ENCODE measurements at places on chromosomes 7 and 10.

DNA sequence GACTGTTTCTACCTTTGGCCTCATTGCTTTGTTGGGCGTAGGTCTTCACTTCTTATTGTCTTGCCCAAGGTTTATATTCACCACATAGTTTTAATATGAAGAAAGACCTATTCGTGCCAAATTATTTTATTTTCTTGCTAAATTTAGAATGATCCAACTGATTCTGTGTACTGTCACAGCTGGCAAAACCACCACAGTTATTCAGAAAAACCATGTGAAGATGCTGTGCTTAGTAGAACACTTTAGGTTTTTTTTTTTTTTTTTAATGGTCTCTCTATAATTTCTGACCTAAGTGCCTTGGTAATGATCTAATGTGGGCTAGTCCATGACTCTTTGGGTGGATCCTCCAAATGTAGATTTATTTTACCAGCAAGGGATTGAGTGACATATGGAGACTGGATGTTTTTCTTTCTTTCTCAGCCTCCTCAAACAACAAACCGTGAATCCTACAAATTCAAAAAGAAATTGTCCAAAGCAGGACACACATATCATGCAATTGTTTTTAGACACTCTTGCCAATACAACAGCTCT, 243.8 kb downstream of the DYNC1I1 start:
- DNase-seq: no peak

GRCh38 chr7:150717814-150718420, 1.5 kb downstream of the GIMAP1 start:
- no peak for DNase-seq

DNA sequence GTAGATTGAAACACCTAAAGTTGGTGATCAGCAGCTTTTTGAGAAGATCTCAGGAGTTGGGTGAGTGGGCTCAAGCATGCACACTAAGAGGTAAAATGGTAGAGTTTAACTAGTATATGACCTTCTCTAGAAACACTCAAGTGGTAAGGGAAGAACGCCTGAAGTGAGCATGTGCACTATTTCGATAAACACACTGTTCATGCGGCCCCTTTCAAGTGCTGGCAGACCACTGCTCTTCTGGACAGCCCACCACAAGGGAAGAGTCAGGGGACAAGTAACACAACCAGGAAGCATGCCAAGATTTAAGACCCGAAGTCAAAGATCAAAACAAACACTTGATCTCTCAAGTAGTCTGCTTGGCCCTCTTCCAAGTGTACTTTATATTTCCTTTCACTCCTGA, 519.5 kb upstream of the ZWINT start:
- DNase-seq: peak; percentile 73

DNA sequence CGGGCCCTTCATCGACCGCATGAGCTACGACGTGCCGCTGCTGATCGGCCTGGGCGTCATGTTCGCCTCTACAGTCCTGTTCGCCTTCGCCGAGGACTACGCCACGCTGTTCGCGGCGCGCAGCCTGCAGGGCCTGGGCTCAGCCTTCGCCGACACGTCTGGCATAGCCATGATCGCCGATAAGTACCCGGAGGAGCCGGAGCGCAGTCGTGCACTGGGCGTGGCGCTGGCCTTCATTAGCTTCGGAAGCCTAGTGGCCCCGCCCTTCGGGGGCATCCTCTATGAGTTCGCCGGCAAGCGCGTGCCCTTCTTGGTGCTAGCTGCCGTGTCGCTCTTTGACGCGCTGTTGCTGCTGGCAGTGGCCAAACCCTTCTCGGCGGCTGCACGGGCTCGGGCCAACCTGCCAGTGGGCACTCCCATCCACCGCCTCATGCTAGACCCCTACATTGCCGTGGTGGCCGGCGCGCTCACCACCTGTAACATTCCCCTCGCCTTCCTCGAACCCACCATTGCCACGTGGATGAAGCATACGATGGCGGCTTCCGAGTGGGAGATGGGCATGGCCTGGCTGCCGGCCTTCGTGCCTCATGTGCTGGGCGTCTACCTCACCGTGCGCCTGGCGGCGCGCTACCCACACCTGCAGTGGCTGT, 1.2 kb downstream of the SLC18A3 start:
- DNase-seq: peak; percentile 21

GRCh38 chr10:7915923-7916536, 97.7 kb downstream of the TAF3 start:
- DNase-seq: peak; percentile 15

GRCh38 chr7:31146030-31146429, 93.9 kb downstream of the ADCYAP1R1 start:
- no peak for DNase-seq

GRCh38 chr7:48390388-48391327, 219.4 kb downstream of the ABCA13 start:
- DNase-seq: no peak

DNA sequence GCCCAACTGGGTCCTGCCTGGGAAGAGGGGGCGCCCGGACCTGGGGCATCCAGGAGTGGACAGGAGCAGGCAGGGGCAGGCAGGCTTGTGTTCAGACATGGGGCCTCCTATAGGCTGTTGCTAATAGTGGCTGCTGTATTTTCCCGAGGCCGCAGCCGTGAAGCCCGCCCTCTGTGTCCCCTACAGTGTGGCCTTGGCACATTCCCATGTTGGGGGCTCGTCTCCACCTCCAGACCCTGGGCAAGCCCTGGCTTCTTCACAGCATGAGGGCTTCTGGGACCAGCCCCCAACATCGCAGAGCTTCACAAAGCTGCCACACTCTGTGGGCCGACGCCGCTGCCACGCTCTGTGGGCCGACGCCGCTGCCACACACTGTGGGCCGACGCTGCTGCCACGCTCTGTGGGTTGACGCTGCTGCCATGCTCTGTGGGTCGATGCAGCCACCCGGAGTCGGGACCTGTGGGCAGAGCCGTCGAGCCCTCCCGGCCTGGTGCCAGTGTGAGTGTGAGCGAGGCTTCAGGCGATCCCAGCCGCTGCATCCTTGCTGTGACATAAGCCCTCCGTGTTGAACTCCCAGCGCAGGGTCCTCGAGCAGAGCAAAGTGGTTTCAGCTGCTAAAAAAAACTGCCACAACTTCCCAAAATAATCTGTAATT, 109.0 kb downstream of the INPP5A start:
- no peak for DNase-seq

DNA sequence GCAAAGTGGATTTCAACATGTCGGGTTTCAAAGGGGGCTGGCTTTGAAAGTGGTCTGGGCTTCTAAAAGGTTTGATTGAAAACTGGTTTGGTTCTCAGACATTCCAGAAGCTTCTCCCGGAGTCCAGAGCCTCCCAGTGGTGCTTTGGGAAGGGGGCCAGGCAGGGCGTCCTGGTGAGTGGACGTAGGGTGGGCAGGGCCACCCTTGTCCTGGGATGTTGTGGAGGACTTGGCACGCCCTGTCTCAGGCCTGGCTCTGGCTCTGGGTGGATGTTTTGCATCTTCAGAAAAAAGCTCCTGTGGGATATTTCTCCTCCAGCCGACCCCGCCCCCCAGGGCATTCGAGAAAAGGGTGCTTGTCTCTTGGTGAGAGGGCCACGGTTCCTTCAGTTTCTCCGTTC, 31.2 kb downstream of the GRIFIN start:
- DNase-seq: no peak

- DNase-seq: no peak
Measured at GRCh38 chr7:142939226-142939910, at the start of gene LLCFC1. Gene LLCFC1 (plus strand): TSS chr7:142939484. CDS start chr7:142939622, 138 bp downstream.

- DNase-seq: no peak
Measured at GRCh38 chr7:116797612-116798011, 64.8 kb upstream of the CAPZA2 start.

DNA sequence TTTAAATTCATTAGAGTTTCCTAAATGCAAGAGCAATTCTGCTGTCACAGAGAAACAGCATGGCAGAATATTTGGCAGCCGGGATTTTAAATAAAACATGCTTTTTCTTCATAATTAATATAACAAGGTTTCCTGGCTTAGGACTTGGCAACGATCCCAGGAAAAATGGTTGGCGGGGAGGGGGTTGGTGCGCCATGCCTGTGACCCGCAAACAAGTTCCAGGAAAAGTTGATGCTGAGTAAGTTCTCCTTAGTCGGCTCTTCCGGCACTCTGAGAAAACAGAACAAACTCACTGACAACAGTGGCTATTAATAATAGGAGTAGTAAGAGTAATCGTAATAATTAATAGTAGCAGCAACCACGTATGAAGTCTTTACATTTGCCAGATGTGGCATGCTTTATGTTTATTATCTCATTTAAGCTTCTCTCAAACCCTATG, 4.6 kb downstream of the HABP2 start:
- no peak for DNase-seq

GRCh38 chr7:22452142-22452959, 47.6 kb downstream of the STEAP1B start:
- no peak for DNase-seq

GRCh38 chr7:27157702-27158431, 1.4 kb upstream of the HOXA7 start:
- no peak for DNase-seq

- no peak for DNase-seq
Measured at GRCh38 chr10:32061440-32061839, 5.2 kb upstream of the KIF5B start.

- DNase-seq: peak; percentile 11
Measured at GRCh38 chr10:75209921-75210281, 695 bp upstream of the VDAC2 start.

DNA sequence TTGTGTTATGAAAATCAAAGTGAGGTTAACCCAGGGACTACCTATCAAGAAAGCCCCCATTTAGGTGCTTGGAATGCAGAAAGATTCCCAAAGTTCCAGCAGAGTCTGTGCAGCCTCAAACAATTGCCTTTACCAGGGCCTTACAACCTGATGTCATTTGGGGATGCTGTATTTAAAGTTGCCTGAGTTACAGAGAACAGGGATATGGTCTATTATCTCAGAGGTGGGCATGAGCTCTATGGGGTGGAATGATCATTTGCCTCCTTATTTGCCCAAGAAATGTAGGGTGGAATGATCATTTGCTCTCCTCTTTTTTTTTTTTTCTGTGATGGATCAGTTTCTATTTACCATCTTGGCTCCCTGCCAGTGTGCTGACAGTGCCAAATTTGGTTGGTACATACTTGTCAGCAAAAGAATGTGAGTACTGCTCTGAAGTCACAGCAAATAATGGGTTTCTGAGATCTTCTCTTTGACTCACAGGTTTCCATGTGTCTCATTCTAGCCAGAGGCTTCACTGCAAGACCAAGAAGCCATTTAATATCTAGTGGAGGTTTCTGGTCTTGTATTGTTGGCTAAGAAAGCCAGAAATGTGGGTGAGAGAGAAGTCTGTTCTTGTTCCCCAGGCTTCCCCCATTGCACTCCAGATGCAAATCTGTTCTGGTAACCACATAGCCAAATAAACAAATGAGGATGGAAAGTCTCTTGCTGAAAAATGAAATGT, 45.5 kb upstream of the ZNRF2 start:
- peak; percentile 59 for DNase-seq

- no peak for DNase-seq
Measured at GRCh38 chr10:96651998-96652431, 65.2 kb upstream of the TM9SF3 start.

- DNase-seq: no peak
Measured at GRCh38 chr10:62022830-62023229, 121.3 kb downstream of the ARID5B start.

- DNase-seq: no peak
Measured at GRCh38 chr7:12683678-12684585, 3.5 kb upstream of the ARL4A start.

DNA sequence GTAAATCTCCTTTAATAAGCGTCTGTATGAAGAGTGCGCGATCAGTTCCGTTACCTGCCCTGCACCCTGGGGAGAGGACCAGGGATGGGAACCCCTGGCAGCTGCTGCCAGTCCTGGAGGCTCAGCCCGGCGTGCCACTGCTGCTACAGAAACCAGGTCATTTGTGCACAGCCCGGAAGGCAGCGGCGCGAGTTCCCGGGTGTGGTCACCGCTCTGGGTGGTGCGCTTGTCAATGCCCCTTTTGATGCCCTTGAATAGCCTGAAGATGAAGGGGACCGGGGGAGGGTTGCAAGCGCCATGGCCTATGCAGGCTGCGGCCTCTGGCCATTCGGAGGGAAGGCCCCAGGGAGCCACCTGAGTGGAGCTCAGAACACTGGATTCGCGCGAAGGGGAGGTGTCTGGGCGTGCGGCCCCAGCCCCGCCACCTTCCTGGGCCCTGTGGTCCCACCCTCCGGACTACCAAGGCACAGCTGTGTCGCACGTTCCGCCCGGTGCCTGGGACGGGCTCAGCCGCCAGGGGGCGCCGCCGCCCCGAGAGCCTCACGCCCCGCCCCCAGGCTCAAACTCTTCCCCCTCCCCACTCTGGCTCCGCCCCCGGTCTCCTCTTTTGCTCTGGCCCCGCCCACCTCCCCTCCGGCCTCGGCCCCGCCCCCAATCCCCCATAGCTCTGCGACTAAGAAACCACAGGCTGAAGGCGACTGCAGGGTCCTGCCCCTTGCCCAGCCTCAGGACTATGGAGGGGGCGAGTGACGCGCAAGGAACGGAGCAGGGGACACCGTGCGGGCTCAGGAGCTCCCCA, 16.5 kb downstream of the AP5Z1 start:
- DNase-seq: no peak

GRCh38 chr10:126423732-126424491, 35.6 kb upstream of the ADAM12 start:
- no peak for DNase-seq

DNA sequence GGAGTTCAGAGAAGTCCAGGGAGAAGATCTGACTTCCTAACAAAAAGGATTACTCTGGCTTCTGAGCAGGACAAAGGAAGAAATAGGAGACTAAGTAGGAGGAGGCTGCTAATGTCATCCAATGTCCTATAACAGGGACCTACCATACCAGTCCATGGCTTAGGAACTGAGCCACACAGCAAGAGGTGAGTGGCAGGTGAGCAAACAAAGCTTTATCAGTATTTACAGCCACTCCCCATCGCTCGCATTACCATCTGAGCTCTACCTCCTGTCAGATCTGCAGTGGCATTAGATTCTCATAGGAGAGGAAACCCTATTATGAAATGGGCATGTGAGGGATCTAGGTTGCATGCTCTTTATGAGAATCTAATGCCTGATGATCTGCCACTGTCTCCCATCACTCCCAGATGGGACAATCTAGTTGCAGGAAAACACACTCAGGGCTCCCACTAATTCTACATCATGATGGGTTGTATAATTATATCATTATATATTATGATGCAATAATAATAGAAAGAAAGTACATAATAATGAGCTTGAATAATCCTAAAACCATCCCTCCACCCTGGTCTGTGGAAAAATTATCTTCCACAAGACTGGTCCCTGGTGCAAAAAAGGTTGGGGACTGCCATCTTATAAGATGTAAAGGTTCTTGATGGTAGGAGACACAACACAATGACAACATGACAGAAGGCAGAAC, 487.4 kb downstream of the PLXDC2 start:
- DNase-seq: no peak

- no peak for DNase-seq
Measured at GRCh38 chr7:113294750-113295149, 176.4 kb upstream of the SMIM30 start.

GRCh38 chr7:40597517-40597916, 462.7 kb downstream of the SUGCT start:
- no peak for DNase-seq

DNA sequence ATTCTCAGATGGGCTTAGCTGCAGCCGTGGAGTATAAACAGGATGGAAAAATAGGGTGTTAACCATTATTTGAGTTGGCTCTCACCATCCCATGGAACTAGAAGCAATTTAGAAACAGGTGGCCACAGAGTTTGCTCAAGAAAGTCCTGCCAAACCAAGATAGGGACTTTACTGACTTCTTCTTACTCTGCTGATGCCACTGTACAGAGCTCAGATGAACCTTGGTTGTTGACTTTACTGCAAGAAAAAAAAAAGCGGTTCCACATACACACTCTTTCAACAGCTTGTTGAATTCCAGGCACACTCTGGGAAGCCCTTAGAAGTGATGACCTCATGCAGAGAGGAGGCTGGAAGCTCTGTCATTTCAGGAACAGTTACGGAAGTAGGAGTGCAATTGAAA, 753.4 kb downstream of the NRG3 start:
- DNase-seq: no peak

GRCh38 chr7:106965108-106965507, 79.4 kb upstream of the PRKAR2B start:
- no peak for DNase-seq

All from DMS79 treated with DMSO at 0.1 percent for 48 hours (cell line).